ENCODE measurements at places on chromosomes 7 and 10.

GRCh38 chr7:17830206-17830605, 110.1 kb downstream of the SNX13 start:
- DNase-seq, result no peak

GRCh38 chr10:19819419-19820033, 3.3 kb downstream of the PLXDC2 start:
- no peak for DNase-seq

DNA sequence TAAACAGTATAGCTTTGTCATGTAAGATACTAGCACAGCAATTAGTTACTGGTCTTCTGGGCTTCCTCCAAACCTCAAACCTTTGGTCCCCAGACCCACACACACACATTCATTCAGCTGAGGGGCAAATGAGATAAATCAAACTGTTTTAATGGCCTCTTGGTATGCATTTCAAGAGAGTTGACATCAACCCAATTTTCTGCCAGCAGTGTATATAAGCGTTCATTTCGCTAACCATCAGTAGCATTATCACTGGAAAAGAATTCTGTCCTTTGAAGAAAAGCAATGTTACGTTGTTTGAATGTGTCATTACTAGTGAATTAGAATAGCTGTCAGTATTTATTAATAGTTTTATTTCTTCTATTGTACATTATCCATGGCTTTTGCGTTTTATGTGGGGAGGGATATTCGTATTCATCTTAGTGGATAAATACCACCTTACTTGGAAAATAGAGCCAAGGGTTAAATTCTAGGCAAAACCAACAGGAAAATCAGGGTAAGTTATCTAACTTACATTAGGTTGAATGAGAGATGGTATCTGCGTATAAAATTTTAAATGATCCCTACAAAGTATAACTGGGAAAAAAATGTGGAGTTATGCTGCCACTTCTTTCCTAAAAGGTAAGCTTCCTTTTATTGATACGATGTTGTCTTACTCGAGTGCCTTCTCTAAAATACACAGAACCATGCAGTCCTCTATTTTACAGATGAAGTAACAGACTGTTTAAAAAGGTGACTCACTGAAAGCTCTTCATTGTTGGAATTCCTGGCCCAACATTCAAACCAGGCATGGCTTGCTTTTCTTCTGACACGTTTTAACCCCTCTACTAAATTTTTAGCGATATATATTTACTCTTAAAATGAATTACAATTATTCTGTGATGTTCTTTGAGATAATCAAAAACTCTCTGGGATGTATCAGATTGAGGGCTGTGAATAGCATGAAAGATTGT, 2.0 kb upstream of the ZMYND11 start:
- DNase-seq, result no peak

DNA sequence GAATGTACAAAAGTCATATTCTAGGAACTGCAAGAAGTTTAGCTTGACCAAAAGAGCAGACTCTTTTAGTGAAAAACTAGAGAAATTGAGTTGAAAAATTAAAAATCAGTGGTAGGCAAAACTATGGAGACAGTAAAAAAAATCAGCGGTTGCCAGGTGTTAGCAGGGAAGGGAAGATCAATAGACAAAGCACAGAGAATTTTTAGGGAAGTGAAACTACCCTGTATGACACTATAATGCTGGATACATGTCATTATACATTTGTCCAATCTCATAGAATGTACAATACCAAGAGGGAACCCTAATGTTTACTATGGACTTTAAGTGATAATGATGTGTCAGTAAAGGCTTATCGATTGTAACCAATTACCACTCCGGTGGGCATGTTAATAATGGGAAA, 761.9 kb downstream of the MAGI2 start:
- DNase-seq, result no peak

- no peak for DNase-seq
Observed at GRCh38 chr7:92798517-92799249, 37.7 kb downstream of the CDK6 start.

- no peak for DNase-seq
Observed at GRCh38 chr10:129605266-129605985, 138.4 kb downstream of the MGMT start.

DNA sequence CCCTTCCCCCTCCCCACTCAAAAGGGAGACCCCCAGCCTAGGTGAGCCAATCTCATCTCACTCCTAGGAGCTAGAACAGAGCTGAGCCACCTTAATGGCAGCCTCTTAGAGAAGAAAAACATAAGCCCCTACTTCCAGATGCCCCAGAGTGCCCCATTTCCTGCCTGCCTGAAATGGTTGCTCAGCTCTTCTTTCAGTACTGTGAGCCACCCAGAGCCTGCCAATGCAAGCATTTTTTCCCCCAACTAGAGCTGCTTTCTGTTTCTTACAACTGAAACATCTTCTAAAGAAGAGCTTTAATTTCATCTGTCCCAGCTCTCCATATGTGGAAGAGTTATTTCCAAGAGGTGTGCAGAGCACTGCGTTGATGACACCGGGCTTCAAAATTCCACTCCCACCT, 136.7 kb downstream of the PLPP4 start:
- no peak for DNase-seq

DNA sequence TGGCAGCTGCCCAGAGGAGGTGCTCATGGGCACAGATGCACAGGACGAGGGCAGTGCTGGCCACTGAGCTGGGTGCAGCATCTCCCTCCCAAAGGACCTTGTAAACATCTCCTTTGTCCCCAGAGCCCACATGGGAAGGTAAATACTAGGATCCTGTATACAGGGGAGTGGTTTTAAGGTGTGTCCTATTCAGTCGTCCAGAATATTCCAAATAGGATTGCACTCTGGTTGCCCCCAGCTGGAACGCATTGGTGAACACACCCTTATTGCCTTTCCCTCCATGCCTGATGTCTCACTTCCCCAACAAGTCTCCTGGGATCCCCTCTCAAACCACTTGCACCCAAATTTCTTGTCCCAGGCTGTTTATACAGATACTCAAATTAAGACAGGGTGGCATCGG, 152.0 kb upstream of the PCBD1 start:
- DNase-seq, result no peak

GRCh38 chr7:95609277-95609971, 13.1 kb upstream of the PDK4 start:
- DNase-seq, result no peak

GRCh38 chr10:125102246-125102645, 58.1 kb downstream of the CTBP2 start:
- DNase-seq, result no peak

GRCh38 chr7:112481121-112481736, 438 bp downstream of the LSMEM1 start:
- DNase-seq, result no peak

DNA sequence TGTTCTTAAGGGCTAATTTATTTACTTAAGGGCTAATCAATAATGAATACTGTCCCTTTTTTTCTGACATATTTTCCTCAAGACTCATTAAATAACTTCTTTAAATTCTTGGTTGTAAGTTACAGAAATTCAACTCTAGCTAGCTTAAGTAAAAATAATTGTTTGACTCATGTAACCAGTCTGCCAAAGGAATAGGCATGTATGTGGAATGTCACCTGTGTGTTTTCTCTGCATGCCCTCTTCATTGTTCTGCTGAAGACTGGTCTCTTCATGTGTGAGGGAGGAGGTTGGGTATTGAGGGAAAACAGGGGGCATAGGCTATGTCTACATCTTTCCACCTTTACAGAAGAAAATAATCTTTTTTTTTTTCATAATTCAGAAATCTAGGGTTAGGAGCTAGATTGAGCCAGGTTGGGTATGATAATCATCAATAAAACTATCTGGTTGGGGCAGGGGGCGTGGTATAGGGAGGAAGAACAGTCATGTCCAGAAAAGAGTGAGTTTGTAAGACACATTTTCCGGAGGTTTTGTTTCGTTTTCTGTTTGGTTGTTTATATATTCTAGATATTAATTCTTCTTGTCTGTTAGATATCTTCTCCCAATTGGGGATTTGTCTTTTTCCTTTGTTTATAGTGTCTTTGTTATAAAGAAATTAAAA, 37.9 kb downstream of the EXOC4 start:
- DNase-seq, result peak; percentile 6

DNA sequence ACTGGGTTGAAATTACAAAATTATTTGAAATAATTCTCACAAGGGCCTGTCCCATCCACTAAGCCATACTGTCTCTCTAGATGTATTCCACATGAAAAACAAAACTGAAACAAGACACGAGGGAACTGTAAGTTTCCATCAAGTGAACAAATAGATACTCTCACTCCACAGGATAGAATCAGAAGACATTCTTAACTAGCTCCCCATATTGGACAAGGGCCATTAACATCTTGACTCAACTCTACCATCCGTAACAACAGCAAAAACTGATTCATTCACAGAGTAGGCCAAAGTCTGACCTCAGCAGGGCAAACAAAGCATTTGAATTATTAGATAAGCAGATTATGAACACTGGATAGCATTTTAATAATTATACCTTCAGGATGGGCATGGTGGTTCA, 29.1 kb downstream of the UBE2H start:
- no peak for DNase-seq

GRCh38 chr10:19847321-19847720, 31.1 kb downstream of the PLXDC2 start:
- DNase-seq, result no peak

DNA sequence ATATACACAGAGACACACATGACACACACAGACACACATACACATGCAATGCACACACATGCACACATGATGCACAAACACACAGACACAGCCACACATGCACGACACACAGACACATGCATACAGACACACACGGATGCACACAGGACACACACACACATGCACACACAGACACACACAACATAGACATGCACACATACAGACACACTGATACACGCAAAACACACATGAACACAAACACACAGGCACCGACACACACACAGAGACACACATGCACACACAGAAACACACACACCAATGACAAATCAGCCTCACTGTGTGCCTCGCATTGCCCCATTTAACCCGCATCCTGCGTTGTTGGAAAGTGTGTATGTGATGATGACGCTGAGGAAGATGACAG, 232.4 kb downstream of the ADARB2 start:
- no peak for DNase-seq

- no peak for DNase-seq
Observed at GRCh38 chr7:66669088-66669487, 40.4 kb downstream of the KCTD7 start.

DNA sequence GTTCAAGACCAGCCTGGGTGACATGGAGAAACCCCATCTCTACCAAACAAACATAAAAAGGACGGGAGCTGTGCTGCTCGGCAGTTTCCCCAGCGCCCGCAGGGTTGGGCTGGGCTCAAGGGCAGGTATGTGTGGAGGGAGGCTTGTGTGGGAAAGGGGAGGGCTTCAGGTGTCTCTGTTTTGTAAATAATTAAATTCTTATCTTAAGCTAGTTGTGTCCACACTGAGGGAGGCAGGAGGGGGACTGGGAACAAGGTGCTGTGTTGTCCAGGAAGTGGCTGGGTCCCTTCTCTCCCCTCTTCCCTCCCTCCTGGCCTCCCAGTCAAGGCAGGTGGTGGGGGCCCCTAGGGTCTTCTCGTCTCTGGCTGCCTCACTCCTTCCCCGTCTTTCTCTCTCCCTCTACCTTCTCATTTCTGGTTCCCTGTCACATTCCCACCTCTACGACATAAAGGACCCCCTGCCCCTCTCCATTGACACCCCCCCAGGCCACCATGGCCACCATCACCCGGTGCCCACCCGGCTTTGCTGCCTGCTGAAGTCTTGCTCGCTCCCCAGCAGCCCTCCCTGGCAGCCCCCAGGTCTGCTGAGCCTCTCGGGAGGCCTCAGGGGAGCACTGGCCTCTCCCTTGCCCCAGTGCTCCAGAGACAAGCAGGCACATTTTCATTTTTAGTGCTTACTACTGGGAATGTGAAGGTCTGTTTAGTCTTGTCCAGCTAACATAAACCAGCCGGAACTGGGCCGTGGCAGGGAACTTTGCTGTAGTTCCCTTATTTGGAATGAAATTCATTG, 19.3 kb downstream of the NEURL1 start:
- DNase-seq, result no peak

DNA sequence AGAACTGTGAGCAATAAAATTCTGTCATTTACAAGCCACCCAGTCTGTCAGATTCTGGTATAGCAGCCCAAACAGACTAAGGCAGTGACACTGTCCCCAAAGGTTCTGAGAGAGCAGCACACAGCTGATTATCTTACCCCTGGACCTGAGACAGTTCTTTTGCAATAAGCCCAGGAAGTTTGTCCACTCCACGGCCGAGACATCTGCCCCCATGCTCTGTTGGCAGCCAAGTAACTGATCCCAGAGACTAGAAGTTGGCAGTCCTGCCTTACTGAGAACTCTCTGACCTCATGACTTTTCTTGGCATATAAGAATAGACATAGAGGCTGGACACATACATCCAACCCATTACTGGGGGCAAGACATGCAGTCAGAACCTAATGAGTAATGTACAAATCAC, 243.0 kb upstream of the GRB10 start:
- DNase-seq, result no peak

- DNase-seq, result no peak
Observed at GRCh38 chr10:11073410-11073809, 55.7 kb downstream of the CELF2 start.

DNA sequence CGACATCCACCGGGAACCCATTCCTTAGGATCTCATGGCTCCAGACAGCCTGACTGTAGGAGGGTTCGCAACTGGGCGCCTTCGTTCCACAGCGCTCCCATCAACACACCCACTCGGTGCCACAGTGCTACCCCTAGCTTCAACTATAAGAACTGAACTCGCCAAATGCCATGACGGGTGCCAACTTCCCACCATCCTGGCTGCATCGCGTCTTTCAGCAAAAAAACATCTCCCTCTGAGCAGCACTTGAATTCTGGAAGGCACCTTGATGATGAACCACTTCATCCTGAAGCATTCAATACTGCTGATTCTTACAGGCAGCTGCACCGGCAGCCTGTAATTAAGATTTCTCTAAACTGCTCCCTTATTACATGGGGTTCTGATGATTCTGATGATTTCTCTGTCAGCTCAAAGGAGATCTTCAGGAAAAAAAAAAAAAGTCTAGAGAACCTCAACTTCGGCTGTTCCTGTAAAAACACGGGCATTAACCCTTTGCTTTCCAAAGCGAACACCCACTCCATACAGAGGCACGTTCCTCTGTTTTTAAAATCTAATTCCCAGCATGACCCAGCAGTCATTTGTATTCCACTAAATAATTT, 1.3 kb downstream of the CYTH3 start:
- peak; percentile 34 for DNase-seq

DNA sequence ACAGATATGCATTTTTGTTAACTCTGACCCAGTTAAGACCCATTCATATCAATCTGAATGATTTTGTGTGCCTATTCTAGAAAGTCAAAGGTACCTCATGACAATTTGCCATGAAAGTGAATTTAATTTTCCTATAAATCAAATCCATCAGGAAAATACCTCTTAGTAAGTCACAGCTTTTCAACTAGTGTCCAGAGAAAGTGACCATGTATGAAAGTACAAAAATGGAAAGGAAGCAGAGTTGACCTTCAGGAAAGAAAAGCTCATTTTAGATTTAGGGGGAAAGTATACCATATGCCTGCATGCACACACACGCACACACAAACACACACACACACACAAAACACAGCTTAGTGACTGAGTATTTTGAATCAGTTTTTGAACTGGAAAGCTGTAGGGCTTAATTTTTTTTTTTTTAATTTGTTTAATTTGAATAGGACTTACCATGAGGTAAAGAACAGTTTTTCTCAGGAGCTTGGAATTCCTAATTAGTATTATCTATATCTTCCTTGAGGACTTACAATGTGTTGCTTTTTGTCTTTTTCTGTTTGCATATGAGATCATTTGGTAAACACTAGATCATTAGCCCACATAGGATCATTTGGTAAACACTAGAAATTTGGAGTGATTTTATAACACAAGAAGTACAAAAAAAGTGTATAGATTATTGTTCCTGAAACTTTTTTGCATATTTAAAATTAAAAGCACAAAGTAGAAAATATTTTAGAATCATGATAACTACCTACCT, 61.6 kb downstream of the ZNF277 start:
- no peak for DNase-seq

Measured in activated CD4-positive, alpha-beta T cell treated with anti-CD3 and anti-CD28 coated beads for 48 hours (primary cell).